ENCODE measurements at places on chromosomes 5 and 9.

DNA sequence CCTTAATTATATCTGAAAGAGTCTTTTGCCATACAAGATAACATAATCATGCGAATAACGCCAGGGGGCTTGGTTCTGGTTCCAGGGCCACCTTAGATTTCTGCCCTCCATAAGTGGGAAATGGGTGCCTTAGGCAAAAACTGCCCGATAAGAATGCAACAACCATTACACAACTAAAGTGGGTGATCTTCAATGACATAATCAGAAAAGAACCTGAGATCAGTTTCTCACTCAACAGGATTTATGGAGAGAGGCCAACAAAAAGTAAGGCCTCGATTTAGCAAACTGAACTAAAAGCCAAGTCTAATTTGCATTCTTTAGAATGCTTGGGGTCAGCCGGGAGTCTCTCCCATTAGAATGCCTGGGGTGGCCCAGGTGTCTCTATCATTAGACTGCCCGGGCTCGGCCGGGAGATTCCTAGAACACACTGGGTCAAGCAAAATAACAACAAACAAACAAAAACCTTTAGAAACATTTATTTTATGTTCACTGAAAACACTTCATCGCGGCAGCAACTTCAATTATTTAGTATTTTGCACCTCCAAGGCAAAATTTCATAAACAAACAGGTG lies 194.8 kb downstream of the AUH start:
- no peak for DNase-seq

GRCh38 chr5:153672347-153673090 lies 182.0 kb downstream of the GRIA1 start:
- peak; percentile 4 for DNase-seq

- DNase-seq, result peak; percentile 87
These were observed at the start of gene NRARP for GRCh38 chr9:137302118-137302448. Gene NRARP (minus strand): TSS chr9:137302271. CDS start chr9:137301928, 343 bp downstream.

- no peak for DNase-seq
These were observed 133.0 kb downstream of the C9orf50 start for GRCh38 chr9:129487658-129488483.

- no peak for DNase-seq
These were observed 372.1 kb downstream of the ARRDC3 start for GRCh38 chr5:91011029-91011428.

DNA sequence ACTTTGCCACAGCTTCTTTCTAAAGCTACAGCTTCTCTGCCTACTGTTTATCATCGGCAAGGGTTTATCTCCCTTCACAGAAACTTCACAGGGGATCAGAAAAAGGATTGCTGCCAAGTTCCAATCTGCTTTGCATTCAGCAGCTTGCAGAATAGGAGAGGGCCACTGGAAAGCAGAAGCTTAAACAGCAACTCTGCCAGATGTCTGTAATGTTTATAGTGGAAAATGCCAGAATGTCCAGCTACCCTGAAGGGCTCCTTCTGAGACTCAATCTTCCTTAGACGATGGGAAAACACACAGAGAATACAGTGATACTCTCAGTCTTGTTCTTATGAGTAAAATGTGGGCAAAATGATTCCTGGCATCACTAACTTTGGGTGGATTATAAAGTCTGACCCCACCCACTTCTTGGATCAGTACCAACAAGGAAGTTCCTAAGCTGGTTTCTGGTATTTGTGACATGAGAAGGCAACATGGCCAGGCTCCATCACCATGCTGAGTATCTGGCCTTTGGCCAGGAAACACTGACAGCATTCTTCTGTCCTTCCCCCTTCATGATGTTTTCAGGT lies 19.0 kb downstream of the STOM start:
- DNase-seq, result no peak

DNA sequence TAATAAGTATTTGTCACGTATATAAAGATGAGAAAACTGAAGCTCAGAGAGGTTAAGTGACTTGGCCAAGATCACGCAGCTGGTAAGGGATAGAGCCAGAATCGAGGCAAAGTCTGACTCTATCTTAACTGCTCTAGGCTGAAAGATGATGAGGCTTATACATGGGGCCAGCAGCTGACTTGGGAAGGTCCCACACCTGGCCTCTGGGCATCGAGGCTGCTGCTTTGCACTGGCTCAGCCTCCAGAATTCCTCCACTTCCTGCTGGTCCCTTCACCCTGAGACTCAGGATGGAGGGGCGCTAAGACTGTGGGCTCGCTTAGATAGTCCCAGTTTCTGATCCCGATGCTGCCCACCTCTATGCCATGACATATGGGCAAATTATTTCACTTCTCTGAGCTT lies 35.2 kb downstream of the CAMK2A start:
- no peak for DNase-seq

- no peak for DNase-seq
These were observed 113.9 kb downstream of the UGCG start for GRCh38 chr9:112010537-112010936.

DNA sequence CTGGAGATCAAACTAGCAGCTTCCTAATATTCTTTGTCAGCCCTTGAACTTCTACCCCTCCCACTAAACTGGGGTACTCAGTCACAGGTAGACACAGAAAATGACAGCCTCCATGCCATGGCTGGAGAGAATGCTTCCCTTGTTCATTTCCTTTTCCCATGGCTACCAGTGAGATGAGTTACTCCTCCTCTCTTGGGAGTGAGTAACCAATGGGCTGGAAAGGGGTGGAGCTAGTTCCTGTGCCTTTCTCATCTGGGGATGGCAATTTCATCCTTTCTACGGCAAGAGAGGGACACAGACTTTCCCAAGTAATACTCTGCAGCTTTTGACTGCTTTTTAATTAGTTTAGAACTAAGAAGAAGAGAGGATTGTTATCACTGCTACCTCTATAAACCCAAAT lies 1045.6 kb upstream of the WWC1 start:
- DNase-seq, result no peak

DNA sequence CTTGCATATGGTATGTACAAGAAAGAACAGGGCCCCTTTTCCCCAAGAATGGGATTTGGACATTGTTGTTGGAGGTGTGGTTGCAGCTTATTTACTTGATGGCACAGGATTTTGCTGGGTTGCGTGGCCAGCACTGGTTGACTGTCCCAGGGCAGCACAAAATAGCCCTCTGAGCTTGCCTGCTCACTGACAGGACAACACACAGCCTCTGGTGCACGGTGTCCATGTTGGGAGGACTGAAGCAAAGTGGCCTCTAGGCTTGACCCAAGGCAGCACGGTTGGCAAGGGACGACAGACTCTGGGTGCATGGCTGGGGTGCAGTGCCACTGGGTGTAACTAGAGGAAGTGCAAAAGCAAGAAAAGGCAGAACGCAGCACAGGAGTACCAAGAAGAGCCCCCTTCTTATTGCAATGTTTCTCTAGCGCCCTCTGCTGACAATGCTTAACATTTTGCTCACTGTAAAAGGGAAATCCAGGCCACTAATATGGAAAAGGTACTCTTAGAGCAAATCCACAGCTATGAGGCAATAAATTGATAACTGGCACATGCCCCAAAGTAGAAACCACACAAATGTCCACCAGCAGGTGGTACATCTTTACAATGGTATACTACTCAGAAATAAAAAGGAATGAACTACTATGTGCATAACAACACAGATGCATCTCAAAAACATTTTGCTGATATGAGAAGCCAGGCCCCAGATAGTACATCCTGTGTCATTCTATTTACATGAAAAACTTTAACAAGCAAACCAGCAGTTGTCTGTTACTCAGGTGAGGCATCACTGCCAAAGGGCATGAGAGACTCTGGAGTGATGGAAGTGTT lies 47.4 kb upstream of the BARX1 start:
- peak; percentile 71 for DNase-seq

DNA sequence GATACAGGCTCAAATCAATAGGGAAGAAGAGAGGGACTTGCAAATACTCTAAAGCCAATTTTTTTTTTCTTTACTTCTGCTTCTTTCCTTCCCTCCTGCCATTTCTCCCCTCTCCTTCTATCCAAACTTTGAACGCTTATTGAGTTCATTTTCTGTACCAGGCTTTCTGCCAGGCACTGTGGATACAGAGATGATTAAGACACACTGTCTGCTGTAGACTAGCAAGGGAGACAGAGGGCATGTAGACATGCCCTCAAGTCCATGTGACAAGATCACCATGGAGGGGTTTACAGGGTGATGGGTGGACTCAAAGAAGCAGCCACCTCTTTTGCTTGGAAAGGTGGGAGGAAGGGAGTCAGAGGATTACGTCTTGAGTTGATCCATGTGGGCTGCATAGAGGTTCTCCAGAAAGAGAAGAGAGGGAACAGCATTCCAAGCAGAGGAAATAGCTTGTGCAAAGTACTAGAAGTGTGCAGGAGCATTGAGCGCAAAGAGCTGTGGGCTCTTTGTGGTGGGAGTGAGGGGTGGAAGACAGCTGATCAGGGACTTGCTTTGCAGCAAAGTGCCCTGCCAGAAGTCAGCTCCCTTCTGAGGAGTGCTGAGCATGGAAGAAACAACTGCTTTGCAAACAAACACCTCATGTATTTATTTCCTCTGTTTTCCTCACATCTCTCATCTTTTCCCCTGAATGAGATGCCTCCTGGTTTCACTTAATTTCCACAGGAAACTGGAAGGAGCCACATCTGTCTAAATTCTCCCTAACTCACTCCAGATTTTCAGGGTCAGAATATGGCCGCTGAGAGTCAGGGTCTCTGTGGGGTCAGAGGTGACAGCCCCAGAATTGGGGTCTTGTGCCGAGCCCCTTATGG lies 64.4 kb upstream of the COL15A1 start:
- no peak for DNase-seq

DNA sequence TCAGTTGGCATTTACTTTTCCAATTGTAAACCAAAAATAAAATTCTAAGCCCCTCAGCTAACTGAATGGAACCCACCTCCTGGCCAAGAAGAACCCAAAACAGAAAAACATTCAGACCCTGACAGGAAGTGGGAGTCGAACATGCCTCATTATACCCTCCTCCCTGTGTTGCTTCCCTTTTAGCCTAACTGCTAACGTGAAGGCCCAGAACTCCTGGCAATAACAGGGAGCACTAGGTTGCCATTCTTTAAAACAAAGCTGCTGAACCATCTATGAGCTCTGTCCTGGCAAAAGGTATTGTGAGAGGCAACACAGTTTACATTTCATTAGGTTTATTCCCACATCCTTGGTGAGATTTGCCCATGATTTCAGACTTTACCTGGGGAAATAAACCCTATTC lies 481.4 kb downstream of the CHSY3 start:
- DNase-seq, result no peak

DNA sequence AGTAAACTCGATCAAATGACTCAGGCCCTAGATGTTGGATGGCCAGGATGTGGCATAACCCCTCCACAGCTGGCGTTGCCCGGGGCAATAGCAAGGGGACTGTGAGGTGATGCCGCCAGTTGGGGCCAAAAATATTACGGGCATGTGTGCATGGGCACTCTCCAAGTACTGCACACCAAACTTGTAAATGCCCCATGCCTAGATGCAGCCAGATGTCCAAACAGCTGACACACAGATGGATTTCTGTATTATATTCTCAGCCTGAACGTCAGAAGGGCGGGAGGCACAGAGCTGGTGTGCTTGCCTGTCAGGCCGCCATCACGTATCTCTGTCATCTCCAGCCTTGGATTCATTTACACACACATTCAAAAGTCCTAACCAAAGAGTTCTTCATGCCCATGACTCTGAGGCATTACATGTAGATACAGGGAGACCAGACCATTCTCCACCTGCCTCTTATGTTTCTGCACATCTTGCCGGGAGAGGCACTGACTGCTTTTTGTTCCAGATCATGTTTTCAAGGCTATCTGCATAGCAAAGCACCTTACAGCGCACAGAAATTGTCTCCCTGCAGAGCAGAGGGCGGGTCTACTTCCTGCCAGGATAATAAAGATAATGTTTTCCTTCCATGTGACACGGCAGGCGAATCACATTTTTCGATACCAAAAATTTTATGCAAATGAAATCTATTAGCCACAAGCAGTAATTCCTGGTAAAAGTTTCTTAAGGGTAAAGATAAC lies 200.9 kb upstream of the ADAMTS16 start:
- no peak for DNase-seq

DNA sequence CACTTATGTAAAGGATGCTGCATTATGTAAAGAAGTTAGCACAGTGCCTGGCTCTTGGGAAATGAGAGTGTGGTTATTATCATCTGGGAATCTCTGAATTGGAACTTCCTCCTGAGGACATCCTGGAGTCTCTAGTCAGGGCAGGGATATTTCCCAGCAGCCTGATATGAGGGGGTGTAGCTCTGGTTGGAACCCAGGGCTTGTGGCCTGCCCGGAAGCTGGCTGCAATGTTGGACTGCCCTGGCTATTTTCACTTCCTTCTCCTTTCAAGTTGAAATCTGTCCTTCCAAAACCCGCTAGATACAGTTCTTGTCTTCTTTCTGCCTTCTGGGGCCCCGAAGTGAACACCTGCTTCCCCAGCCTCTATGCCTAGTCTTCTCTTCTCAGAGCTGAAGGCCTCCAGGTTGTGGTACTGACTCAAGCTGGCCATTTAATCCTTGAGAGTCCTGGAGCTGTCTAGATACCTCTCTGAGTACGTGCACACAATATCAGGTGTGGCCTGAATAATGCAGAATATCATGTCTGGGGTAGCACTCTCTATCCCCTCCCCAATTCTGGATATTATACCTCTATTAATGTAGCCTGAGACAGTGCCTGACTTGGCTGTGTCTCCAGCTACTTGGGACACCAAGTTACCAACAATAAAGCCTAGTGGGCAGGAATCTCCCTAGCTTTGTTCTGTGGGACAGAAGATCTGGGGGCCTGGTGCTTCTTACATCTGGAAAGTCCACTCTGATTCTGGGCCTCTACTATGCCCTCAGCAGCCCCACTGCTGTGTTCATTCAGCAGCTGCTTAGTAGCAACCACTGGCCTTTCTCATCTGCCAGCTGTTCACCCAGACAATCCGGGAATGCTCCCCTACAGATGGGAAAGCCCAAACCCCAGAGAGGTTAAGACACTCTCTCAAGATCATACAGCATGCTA lies 45.0 kb downstream of the SLC6A7 start:
- no peak for DNase-seq

GRCh38 chr5:150303660-150304386 lies 1.1 kb upstream of the ARSI start:
- DNase-seq, result peak; percentile 79

GRCh38 chr5:10584714-10585517 lies 21.0 kb downstream of the ANKRD33B start:
- DNase-seq, result no peak

DNA sequence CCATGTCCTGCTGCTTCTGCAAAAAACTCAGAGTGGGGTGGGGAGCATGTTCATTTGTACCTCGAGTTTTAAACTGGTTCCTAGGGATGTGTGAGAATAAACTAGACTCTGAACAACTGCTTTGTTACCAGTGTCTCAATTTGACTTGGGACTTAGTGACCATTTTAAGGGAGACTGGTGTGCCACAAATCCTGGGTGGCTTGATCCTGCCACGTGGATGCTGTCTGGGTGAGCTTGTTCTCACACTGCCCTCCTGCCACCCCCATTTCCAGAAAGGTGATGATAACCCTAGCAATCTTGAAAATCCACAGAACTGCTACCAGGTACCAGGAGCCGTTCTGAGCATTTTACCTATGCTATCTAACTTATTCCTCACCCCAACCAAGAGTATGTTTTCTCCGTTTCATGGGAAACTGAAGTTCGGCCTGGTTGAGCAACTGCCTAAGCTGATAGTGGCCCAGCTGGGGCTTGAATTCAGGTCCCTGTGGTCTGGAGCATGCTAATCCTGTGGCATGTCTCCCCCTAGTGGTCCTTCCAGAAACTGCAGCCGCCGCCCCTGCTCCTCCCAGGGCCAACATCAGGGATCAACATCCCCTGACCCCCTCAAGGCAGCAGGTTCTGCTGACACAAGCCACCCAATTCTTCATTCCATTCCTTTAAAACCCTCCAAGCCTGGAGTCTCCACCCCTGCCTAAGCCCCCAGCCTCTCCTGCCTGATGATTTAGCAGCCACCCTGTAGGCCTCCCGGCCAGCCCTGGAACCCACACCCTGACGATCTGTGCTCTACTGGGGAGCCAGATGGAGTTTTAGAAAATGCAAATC lies 2.8 kb downstream of the IL3 start:
- peak; percentile 10 for DNase-seq

Measured in left kidney (tissue), 8 donors.